ENCODE measurements at places on chromosomes 1 and 21.

GRCh38 chr1:219460896-219461815, 151.7 kb downstream of the ZC3H11B start:
- DNase-seq, result no peak

- DNase-seq, result no peak
These were observed 36.4 kb downstream of the CHML start for GRCh38 chr1:241603731-241604245.

DNA sequence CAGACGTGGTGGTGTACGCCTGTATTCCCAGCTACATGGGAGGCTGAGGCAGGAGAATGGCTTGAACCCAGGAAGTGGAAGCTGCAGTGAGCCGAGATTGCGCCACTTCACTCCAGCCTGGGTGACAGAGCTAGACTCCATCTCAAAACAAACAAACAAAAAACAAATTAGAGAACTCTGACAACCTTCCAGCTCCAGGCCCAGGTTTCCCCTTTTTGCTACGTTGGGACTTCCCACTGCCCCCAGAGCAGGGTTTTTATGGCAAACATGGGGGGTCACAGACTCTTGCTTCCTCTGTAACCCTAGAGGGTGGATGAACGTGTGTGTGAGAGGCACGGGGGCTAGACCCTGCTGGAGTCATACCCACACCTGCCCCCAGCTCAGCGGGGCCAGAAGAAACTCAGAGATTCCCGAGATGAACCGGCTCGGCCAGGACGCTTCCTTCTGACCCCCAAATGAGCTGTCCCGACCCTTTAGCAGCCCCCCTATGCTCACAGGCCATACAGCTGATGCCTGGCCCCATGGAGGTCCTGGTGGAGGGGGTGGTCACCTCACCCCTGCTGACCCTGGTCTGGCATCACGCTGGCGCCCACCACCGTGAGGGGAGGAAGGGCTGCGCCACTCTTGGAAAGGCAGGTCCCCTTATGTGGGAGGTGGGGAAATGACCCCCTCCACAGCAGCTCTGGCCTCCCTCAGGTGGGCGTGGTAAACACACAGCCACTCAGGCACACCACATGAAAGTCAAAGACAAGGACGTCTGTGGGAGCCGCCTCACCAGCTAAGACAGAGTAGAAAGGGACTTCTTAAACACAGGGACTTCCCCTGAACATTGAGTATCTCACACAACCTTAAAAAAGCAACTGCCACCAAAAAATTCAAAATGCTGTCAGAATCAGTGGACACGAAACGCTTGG, 7.1 kb downstream of the GPR157 start:
- DNase-seq, result no peak

DNA sequence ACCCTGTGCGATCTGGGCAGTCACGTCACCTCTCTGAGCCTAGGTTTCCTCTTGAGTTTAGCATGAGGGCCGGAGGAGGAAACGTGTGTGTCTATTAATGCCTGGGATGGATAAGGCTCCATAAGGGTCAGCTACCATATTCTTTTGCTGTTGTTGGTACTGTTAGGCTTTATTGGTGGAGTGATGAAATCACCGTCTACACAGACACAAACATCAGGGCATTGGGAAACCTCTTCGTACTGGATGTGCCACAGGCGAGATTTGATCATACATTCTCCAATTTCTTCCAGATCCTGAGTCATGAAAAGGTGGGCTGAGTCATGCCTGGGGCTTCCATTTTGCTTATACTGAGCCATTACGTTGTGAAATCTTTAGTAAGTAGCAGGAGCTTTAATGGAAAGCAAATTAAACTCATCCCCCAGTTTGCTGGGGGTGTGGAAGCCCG, 24.9 kb upstream of the GRHL3 start:
- DNase-seq, result no peak

GRCh38 chr1:212255705-212256307, 29.4 kb upstream of the PPP2R5A start:
- no peak for DNase-seq
